ENCODE measurements at places on chromosomes 3 and 15.

- DNase-seq = no peak
Measured at GRCh38 chr3:68779261-68779660, 153.1 kb downstream of the TAFA4 start.

DNA sequence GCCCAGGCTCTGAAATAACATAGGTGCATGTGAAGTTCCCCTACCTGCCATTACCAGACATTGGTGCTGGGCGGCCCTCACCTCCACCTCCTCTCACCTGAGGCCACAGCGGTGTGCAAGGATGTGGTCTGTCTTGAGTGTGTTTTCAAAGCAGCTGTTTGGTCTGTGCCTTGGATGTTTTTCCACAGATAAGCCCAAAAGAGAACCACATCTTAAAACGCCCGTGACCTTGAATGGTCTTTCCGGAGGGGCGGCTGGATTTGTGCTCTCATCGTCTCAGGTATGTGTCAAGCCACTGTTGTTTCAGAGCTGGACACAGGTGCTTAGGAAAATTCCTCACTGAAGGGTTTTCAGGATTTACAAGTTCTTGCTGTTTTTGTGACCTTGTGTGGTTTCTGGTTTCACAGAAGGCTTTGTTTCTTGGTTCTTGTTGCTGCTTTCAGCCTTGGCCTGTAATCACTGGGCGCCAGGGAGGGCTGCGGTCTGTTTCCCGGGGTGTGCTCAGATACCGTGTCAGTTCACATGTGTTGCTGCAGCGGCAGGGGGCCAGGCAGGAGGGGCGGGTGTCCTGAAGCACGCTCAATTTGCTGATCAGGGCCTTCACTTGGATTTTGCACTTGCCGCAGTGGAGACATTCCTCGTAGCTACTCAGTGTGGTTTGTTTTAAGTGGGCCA, 128.4 kb downstream of the IGF1R start:
- DNase-seq = peak; percentile 12

GRCh38 chr3:45938864-45939263, 4.4 kb upstream of the CXCR6 start:
- peak; percentile 88 for DNase-seq

DNA sequence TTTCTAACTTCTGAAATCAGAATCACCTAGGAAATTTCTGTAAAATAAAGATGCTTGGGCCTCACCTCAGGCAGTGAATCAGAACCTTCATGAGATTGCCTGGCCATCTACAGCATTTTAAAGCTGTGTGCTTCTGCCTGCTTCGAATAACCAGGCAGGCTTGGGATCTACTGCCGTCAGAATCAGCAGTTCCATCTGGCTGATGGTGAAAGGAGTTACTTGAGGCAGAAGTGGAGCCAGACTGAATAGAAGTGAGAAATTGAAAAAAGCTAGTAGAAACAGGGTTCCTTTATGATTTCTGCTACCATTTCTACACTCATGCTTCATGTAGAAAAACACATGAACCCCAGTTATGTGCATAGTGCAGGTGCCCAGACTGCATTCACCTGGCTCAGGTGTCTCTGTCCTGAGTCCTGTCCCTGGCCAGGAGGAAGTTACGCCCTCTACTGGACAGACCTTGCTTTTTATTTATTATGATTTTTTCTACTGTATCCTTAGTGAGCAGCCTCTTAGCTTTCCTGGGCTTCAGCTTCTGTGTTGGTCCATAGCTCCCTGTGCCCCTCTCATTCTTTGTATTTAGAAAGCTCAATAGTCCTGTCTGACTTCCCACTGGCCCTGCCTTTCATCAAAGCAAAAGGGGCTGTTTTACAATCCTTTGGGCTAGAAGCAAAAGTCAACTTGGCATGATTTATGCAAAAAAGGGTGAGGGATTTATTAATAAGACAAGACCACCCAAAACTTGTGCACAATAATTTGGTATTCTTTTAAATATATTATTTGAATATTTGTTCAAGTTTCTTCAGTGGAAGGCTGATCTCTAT, 200.8 kb upstream of the GOLGA6L4 start:
- DNase-seq = no peak

DNA sequence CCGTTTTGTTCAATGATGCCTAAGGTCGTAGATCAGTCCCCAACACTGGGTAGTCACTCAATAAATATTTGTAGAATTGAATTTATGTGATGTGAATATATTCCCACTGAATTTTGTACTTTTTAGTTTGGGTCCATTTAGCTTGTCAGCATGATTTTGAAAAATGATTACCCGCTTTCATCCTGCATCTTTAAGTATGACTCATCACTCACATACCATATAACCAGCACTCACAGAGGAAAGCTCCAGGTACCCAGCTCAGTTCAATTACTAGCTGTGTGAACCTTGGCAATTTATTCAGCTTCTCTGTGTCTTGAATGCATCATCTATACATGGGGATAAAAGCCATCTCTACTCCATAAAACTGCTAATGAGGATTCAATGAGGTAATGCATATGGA, 2.2 kb upstream of the MLF1 start:
- DNase-seq = no peak
